ENCODE measurements at places on chromosomes 3 and 15.

- DNase-seq, result no peak
Observed at GRCh38 chr3:101835676-101836075, 13.6 kb upstream of the NFKBIZ start.

- DNase-seq, result no peak
Observed at GRCh38 chr3:4447295-4447999, 19.6 kb downstream of the SUMF1 start.

- no peak for DNase-seq
Observed at GRCh38 chr3:142853270-142854168, 35.4 kb downstream of the PCOLCE2 start.

DNA sequence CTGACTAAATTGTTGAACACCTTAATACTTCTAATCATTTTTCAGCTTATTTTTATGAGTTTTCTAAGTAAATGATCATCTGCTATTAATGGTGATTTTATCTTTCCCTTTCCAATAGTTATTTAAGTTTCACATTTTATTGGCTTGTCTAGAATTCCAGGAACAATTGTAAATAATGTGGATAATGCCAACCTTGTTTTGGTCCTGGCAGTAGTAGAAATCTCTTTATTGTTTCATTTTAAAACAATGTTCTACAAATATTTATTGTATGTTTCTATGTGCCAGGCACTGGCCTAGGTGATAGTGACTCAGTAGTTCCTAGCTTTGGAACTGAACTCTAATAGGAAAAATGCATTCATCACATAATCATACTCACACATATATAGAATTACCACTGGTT lies 264.1 kb downstream of the ADAMTSL3 start:
- no peak for DNase-seq

DNA sequence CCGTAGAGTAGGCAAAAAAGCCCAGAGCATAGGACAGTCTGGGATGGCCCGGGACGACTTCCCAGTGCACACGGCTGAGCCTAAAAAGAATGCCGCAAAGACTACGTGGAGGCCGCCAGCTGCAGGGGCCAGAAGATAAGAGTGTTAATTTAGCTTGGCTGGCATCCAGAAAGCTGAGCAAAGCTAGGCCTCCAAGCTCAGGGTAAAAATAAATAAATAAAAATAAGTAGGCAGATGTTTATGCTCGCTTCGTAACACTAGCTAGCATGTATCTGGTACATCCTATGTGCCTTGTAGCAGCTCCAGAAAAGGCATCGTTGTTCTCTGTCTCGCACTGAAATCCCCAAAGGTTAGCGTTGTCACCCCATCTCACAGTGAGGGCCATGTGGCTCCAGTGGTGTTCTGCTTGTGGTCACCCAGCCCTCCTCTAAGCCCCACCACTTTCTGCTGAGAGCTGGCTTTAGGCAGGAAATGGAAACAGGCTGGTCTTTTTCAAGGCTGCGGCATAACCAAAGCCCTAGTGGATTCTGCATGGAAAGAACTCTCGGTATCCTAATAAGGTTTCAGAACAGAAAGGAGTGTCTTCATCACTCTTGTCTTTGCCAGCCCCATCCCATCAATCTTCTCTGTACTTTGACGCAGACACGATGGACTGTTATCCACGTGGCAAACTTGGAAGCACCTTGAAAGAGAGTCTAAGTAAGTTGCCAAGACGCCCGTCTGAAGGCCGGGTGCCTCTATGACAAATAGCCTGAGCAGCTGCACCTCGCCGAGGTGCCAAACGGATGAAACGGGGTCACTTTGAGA lies 58.1 kb upstream of the MEF2A start:
- no peak for DNase-seq

GRCh38 chr3:14664170-14664569 lies 10.8 kb upstream of the C3orf20 start:
- no peak for DNase-seq

- no peak for DNase-seq
Observed at GRCh38 chr3:97037294-97037943, 223.0 kb downstream of the EPHA6 start.

DNA sequence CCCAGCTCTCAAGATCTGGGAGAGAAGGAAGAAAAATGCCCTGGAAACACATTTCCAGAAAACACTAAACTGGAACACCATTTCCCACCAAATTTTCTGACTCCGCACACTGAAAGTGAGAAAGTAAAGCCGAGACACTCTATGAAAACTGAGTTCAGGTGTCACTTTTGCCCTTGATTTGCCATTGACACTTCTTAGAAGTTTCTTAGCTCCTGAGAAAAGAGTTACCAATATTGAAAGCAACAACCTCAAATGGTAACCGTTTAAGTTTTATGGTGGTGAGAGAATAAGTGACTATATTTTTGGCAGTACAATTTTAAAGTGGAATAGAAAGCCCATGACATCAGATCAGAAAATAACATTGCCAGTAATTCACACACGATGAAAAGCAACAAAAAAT lies 39.0 kb downstream of the CD86 start:
- no peak for DNase-seq

GRCh38 chr3:127729556-127730056 lies 56.9 kb downstream of the ABTB1 start:
- DNase-seq, result no peak

DNA sequence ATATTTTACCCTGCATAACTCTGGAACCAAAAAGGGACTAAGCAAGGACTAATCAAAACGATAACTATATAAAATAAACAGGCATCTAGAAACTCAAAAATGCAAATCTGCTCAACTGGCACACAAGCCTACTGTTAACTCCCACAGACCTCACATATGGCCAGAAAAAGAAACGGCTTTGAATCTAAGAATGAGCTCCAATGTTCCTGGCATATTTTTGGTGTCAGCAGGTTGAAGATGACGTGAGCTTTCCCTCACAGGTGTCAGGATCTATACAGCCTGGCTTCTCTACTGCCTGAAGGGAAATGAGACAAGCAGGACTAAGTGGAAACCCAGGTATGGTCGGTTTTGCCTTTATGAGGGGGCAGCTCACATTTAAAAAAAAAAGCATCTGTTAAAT lies 120.1 kb upstream of the SPATA12 start:
- DNase-seq, result no peak
